ENCODE measurements at places on chromosomes 5 and 9.
A peak's percentile ranks its signal among the peaks of the same experiment; 100 is the strongest.

- peaks cover 14% of the 10 kb centered on the region for H3K36me3 ChIP-seq
- H3K27me3 ChIP-seq = no peaks in the 10 kb centered on the region
- no peak for DNase-seq
- no peak overlapping the region for H3K4me3 ChIP-seq
- H3K27ac ChIP-seq = no peak overlapping the region
Observed at GRCh38 chr9:110452227-110452801, 114.7 kb upstream of the TXNDC8 start.

GRCh38 chr5:111385051-111385450 is 127.3 kb downstream of the STARD4 start:
- H3K36me3 ChIP-seq = no peaks in the 10 kb centered on the region
- no peak overlapping the region for H3K4me3 ChIP-seq
- no peaks in the 10 kb centered on the region for H3K4me1 ChIP-seq
- no peak for DNase-seq
- no peaks in the 10 kb centered on the region for H3K27me3 ChIP-seq
- H3K27ac ChIP-seq = no peak overlapping the region

- H3K4me1 ChIP-seq = peaks cover 9% of the 10 kb centered on the region
- no peak overlapping the region for H3K4me3 ChIP-seq
- H3K27ac ChIP-seq = no peak overlapping the region
- no peaks in the 10 kb centered on the region for H3K27me3 ChIP-seq
Observed at GRCh38 chr9:89797937-89798455, 193.2 kb downstream of the GADD45G start.

DNA sequence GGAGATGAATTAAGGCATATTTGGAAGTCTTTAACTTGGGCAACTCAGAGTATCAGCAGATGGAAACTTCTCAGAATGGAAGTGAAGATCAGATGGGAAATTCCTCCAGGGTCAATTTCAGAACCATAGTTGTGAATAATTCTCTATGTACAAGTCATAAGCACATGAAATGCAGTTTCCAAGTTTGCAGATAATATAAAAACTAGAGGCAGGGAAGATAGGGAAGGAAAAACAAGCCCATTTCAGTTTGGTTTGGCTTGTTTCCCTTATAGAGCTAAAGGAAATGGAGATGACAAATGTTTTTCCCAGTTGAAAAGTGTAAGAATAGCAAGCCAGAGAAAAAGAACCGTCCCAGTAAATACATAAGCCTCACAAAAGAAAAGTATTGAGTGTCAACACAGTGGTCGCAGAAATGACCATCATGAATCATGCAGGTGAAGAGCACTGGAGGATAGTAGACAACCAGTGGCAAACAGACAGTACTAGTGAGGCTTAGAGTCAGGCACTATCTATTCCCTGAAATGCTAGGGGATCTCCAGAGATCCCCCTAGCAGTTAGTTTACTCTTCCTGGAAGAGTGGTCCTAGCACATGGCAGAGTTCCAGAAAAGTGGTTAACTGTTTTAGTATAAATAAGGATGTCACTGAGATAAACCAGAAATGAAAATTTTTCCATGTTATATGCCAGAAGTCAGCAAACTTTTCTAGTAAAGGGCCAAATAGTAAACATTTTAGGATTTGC is 245.9 kb downstream of the SAXO1 start:
- peak overlapping the region; percentile 77 for H3K27ac ChIP-seq
- H3K36me3 ChIP-seq = no peaks in the 10 kb centered on the region
- H3K27me3 ChIP-seq = no peaks in the 10 kb centered on the region
- no peak for DNase-seq
- peaks cover 27% of the 10 kb centered on the region for H3K4me1 ChIP-seq

DNA sequence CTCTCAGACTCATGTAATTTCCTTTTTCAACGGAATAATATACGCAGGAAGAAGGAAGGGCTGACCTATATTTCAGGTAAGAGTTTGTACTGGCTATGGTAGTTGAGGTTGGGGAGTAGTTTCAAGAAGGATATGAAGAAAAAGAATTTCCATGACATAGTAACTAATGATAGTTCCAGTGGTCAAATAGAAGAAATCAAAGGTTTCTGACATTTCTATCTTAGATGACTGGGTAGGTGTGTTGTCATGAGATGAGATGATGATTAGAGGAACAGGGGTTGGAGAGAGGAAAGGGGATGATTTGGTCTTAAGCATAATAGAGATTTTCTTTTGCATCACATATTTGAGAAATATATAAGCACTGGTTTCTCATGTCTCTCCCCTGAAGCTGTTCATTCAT is 166.0 kb downstream of the SPATA31D1 start:
- no peak overlapping the region for H3K4me3 ChIP-seq
- DNase-seq = no peak
- no peaks in the 10 kb centered on the region for H3K4me1 ChIP-seq
- no peaks in the 10 kb centered on the region for H3K36me3 ChIP-seq
- no peaks in the 10 kb centered on the region for H3K27me3 ChIP-seq
- no peak overlapping the region for H3K27ac ChIP-seq

Measured in ascending aorta (tissue), 2 donors.